Colonic mucosa (tissue), 4 donors: ENCODE measurements at places on chromosomes 11 and 22. TPM values are rescaled to one million over a fixed set of nuclear protein-coding genes. Genes with fewer than 3 reads are reported as not detected.

- no peak for DNase-seq
Observed at GRCh38 chr11:14118072-14118471, 155.5 kb downstream of the SPON1 start.

- DNase-seq = peak; percentile 8
Observed at GRCh38 chr11:36354221-36355003, 58.3 kb downstream of the PRR5L start.

DNA sequence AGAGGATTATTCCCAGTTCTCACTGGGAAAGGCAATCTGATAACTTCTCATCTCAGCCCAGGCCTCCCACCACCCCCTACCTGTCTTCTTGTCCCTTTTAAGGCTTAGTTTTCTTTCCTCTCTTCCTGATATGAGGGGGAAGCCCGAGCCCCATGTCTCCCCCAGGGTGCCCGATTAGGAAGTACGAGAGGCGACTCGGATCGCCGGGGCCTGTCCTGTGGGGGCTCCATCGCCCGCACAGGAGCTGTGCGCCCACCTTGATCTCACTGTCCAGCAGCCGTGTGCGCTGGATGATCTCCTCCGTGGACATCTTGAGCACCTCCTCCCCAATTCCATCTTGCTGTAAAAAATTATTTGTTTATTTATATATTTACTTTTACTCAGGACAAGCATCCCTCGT is 628 bp downstream of the PSMC3 start:
- DNase-seq = no peak

DNA sequence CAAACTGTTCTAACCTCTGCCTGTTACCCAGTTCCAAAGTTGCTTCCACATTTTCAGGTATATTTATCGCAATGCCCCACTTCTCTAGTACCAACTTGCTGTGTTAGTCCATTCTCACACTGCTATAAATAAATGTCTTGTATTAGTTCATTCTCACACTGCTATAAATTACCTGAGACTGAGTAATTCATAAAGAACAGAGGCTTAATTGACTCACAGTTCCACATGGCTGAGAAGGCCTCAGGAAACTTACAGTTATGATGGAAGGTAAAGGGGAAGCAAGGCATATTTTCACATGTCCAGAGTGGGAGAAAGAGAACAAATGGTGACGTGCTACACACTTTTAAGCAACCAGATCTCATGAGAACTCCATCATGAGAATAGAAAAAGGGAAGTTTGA is 130.4 kb upstream of the C11orf87 start:
- DNase-seq = no peak

DNA sequence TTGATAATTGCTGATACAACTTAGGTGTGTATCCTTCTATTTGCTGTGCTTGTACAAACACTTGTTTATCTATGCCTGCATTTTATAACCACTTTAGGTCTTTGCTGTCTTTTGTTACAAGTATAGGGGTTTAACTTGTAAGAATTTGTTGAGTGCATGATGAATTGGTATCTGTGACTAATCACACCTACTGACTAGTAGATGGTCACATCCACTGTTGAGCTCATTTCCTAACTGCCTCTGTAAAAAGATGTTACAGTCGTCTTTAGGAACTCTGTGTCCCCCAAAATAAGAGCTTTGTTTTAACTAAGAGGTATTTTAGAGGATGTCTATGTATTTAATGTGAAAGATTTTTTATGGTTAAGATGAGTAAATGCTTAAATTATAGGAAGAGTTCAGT is 60.5 kb downstream of the HIPK3 start:
- no peak for DNase-seq

- no peak for DNase-seq
Observed at GRCh38 chr22:23158516-23159290, 13.4 kb downstream of the RAB36 start.

- DNase-seq = no peak
Observed at GRCh38 chr11:12673601-12673923, 659 bp upstream of the TEAD1 start.

GRCh38 chr11:66720223-66720898 is 8.7 kb downstream of the SPTBN2 start:
- DNase-seq = peak; percentile 73

- DNase-seq = no peak
Observed at GRCh38 chr22:45053094-45053493, 43.3 kb upstream of the PHF21B start.

DNA sequence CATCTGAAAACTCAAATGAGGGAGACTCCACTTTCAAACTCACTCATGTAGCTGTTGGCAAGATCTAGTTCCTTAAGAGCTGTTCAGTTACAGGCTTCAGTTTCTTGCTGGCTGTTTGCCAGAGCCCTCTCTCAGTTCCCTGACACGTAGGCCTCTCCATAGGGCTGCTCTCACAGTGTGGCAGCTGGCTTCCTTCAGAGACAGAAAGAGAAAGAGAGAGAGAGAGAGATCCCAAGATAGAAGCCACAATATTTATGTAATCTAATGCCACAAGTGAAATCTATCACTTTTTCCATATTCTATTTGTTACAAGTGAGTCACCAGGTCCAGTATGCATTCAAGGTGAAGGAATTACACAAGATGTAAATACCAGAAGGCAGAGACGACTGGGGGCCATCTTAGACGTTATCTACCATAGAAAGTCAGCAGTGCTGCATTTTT is 168.8 kb downstream of the RCN1 start:
- DNase-seq = no peak

DNA sequence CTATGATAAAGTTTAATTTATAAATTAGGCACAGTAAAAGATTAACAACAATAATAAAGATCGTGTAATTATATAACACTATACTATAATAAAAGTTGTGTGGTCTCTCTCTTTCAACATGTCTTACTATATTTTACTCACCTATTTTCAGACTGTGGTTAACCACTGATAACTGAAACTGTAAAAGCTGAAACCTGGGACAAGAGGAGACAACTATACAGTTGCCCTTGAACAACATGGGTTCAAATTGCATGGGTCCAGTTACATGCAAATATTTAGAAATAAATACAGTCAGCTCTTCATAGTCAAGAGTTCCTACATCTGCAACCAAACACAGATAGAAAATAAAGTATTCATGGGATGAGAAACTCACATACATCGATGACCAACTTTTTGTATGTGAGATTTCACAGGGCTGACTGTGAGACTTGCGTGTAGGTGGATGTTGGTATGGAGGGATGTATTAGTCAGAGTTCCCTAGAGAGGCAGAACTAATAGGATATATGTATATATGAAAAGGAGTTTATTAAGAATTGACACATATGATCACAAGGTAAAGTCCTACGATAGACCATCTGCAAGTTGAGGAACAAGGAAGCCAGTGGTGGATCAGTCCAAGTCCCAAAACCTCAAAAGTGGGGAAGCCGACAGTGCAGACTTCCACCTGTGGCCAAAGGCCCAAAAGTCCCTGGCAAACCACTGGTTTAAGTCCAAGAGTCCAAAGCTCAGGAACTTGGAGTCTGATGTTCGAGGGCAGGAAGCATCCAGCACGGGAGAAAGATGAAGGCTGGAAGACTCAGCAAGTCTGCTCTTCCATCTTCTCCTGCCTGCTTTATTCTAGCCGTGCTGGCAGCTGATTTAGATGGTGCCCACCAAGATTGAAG is 359.5 kb downstream of the INSC start:
- no peak for DNase-seq

DNA sequence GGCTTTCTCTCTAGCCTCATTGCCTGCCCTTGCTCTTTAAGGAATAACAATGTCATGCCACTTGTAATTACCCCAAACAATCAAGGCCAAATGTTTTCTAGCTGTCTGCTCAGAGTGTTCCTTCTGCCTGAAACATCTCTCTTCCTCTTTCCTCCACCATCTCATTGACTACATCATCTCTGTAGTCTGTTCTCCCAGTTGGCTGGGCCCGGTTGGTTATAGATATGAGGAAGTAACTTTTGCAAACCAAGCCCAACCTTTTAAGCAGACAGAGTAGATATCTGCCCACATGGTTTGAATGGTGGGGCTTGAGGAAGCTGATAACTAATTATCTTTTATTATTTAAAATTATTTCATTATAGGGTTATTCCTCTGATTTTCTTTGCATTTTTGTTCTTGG is 104.5 kb downstream of the NTM start:
- DNase-seq = no peak

GGT5 gene
- 3.7 TPM for total RNA-seq

OLFML1 gene
- total RNA-seq = 2.8 TPM

OR2D2 gene
- not detected for total RNA-seq

CSNK2A3 gene
- 0.64 TPM for total RNA-seq

GRAMD1B gene
- total RNA-seq = 1.7 TPM

MN1 gene
- 1.5 TPM for total RNA-seq

LIF gene
- 12.5 TPM for total RNA-seq

CCDC188 gene
- 0.22 TPM for total RNA-seq

KCNK4 gene
- not detected for total RNA-seq
